Suprapubic skin (tissue), 4 donors: ENCODE measurements at places on chromosomes 16 and 17. TPM values are rescaled to one million over a fixed set of nuclear protein-coding genes. Genes with fewer than 3 reads are reported as not detected.
A peak's percentile ranks its signal among the peaks of the same experiment; 100 is the strongest.

GRCh38 chr17:82230609-82231311, 1.9 kb downstream of the SLC16A3 start:
- DNase-seq, result peak; percentile 88

GRCh38 chr16:71974068-71974818, 26.0 kb downstream of the PKD1L3 start:
- no peak for DNase-seq

- DNase-seq, result no peak
Observed at GRCh38 chr16:75279305-75279704, 27.9 kb upstream of the BCAR1 start.

- no peak for DNase-seq
Observed at GRCh38 chr17:35795007-35795870, at the start of gene MMP28. TSS of gene MMP28 (minus strand) at chr17:35795641. CDS start at chr17:35795377, 264 bp downstream.

DNA sequence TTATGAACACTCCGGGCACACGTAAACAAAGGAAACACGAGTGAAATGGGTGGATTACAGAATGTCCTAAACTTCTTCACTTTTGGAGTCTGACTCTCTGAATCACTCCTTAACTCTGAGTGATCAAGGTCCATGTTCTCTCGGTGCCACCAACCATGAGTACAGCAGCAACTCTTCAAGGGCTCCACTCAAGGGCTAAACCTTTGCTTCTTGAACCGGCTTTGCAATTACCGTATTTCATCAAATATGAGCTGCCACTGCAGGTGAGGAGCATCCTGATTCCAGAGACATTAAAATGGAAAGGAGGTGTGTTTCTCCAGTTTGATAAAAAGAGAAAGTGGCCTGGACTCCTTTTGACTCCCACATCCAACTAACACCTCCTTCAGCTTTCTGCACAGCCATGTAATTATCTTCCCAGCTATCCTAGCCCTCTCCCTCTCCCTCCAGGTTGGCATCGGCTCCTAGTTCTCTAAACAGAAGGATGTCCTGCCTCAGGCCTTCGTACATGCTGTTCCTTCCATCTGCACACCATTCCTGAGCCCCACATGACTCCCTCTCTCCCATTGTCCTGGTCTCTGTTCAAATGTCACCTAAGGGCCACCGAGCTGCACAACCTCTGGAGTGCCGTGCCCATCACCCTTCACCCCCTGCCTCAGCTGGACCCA, 61.4 kb downstream of the ZDHHC7 start:
- DNase-seq, result no peak

DNA sequence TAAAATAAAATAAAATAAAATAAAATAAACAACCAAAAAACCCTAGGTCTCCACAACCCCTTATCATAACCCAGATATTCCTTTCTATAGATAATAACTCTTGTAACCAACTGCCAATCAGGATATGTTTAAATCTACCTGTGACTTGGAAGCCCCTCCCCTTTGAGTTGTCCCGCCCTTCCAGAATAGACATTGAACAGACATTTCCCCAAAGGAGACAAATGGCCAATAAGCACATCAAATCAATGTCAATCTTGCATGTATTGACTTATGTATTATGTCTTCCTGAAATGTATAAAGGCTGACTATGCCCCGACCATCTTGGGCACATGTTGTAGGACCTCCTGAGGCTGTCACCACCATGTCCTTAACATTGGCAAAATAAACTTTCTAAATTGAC, 1.5 kb upstream of the MAPK7 start:
- DNase-seq, result peak; percentile 32

DNA sequence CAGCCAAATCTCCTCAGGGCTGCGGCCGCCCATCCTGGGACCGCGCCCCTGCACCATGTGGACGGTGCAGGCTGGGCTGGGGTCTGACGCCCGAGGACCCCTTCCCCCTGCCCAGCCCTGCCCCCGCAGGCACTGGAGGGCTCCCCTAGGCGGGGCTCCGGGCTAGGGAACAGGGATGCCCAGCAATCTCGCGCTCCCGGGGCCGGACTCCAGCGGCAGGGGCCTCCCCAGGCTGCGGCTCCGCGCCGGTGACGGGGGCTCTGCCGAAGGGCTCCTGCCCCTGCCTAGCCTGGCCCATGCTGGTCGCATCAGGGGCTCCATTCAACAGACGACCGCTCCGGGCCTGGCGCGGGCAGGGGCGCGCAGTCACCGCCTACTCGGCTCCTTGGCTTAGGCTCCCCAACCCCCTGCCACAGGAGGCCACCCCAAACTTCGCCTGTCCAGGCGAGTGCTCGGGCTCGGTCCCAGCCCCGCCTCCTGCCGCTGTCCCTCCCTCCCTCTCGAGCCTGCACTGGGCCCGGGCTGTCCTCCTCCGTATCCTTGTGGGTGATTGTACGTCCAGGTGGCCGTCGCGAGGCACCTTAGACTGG, 27.4 kb upstream of the ADORA2B start:
- DNase-seq, result peak; percentile 74

EVPLL gene
- 15.6 TPM for total RNA-seq

DNA sequence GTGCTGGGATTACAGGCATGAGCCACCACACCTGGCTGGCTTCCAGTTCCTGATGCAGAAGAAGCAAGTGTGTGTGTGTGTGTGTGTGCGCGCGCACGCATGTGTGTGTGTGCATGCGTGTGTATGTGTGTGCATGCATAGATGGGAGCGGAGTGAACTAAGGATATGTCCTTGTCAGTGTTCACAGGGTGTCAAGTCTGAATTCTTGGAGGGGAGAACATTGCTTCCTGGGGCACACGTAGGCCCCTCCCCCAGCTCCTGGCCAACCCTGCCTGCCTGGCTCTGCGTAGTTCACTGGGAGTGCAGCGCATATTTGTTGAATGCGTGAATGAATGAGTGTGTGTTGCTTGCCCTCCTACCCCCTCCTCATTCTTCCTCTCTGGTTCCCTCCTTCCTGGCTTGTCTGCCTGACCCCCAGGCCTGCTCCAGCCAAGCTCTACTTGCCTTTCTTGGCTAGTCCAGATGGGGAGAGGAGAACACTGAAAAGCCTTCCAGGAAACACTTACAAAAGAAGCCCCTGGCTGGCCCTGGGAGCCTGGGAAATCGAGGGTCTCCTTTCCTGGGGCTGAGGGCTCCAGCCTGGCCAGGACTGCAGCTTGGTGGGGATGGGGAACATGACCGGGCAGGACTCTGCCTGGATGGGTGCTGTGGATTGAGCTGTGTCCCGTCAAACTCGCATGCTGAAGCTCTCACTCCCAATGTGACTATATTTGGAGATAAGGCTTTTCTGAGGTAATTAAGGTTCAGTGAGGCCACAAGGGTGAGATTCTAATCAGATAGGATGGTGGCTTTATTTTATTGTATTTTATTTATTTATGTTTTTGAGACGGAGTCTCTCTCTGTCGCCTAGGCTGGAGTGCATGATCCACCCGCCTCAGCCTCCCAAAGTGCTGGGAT, 27.9 kb downstream of the IGFBP4 start:
- no peak for DNase-seq

GRCh38 chr17:45231481-45232116, 9.9 kb downstream of the FMNL1 start:
- DNase-seq, result no peak

CA7 gene
- not detected for total RNA-seq

DNA sequence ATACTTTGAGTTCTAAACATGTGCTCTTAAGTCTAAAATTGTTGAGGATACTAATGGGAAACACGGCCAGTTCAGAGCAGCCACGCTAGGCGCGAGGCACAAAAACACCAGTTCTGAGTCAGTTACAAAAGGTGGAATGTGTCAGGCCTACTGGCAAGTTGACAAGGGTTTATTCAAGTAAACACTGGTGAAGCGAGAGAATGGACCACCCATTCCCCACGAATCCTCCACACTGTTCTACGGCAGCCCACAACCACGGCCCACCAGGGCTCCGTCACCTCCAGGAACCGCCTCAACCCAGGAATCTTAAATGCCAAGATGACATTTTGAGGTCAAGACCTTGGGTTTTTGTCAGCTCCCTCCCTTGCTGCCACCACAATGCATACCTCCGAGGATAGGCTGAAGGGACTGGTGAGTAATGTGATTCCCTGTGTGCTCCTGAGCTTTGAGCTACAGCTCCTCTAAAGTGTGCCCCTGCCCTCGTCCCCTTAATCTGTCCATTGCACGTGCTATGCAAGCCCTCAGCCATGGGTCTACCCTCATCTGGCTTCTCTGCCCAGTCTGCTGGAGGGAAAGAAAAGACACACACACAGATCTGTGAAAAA, 28.5 kb upstream of the TRAP1 start:
- DNase-seq, result no peak

ADAMTS18 gene
- total RNA-seq, result 0.42 TPM

CCL4L2 gene
- not detected for total RNA-seq

SNX20 gene
- total RNA-seq, result 0.87 TPM

GRCh38 chr17:62038248-62038647, 26.8 kb downstream of the MED13 start:
- DNase-seq, result no peak

- no peak for DNase-seq
Observed at GRCh38 chr16:31700530-31701388, 172.8 kb upstream of the ZNF267 start.

DNA sequence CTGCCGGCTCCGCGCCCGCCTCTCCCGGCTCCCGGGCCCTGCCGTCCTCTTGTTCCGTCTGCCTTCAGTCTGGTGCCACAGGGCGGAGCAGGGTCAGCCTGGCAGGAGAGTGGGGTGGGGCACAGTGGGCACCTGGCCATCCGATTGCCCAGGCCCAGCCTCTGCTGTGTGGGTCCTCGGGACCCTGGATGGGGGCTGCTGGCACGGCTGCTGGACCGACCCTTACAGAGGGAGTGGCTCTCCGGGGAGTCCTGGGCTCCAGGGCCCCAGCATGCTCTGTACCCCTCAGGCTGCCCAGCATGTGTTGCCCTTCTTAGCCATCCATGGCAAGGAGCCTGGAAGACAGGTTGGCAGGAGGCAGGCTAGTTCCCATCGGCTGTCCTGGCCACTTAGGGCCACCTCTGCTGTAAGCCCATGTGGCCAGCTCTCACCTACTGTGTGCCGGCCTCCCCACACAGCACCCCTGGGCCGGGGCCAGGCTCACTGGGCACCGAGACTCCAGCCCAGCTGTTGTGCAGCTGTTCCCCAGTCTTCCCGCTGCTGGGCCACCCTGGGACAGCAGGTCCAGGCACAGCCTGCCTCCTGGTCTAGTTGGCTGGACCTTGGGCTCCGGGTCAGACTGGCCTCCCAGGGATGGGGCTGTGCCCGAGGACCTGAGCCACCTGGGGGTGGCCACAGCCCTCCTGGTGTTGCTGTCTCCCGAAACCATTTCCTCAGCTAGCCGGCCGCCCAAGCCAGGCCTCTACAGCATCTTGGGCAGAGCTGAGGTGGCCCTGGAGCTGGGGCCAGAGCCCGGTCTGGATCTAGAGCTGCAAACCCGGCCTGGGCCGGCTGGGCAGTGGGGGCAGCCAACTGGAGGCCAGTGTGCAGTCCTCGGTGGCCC, 24.9 kb downstream of the BAHCC1 start:
- DNase-seq, result no peak

GRCh38 chr17:76500747-76501017, 541 bp downstream of the RHBDF2 start:
- no peak for DNase-seq

DNA sequence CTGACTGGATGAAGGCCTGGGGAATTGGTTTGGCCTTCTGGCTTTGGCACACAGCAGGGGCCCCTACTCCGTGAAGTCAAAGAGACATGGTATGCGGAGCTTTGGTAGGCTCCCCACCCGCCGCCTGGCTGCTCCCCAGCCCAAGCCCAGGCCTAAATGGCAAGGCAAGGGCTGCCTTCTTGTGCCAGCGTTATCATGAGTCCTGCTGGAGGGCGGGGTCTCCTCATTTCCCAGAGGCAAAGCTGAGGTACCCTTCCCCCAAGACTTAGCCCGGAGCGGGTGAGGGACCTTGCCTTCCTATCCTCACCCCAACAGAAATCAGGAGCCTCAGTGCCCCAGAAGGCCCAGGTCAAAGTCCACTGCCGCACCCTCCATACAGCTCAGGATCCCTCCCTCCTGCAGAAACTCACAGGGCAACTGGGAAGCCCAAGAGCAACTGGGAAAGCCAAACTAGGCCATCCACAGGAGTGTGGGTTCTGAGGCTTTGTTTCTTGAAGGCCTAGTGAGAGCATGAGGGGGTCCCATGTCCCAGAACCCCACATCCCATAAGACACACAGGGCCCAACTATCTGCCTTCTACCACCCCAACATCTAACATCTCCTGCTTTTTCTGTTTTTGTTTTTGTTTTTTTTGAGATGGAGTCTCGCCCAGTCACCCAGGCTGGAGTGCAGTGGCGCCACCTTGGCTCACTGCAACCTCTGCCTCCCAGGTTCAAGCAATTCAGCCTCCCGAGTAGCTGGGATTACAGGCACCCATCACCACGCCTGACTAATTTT, 9.3 kb downstream of the PGAP3 start:
- DNase-seq, result peak; percentile 56

EARS2 gene
- total RNA-seq, result 36.4 TPM

DNA sequence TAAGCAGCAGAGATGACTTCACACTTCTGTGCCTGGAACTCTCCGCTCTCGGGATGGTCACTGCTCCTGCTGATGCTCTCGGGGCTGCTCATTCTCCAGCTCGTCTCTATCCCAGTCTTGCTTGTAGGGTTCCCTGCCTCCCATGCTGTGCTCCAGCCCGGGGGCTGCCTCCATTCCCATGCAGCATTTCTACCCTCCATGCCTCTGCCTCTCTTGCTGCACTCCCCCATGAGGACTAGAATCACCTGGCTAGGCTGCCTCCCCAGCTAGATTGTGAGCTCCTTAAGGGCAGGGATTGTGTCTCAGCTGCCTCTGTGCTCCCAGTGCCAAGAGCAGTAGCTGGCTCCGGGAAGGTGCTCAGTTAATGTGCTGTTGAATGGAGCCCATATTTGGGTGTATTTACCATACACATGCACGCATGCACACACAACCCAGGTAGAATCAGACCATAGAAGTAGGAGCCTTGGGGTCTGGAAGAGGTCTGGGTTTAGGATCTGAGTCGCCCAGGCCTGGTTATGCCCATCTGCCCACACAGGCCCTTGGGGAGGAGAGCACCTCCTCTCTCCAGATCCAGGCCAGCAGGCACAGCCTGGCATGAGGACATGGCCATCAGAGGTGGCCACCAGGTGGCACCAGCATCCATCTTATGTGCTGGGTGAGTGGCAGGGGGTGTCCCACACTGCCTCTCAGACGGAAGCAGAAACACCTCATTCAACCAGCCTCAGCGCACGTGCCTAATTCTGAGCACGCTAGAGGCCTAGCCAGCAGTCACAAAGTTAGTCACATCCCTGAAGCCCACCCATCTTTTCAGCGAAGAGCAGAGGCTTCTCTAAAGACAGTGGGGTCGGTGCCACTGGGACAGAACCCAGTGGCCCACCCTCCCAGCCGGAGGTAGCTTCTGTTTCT, 9.3 kb downstream of the GIT1 start:
- peak; percentile 89 for DNase-seq

- peak; percentile 93 for DNase-seq
Observed at GRCh38 chr17:7014995-7015958, 2.9 kb downstream of the RNASEK start.
